ENCODE measurements at places on chromosomes 7 and 10. TPM values are rescaled to one million over a fixed set of nuclear protein-coding genes. Genes with fewer than 3 reads are reported as not detected.
A peak's percentile ranks its signal among the peaks of the same experiment; 100 is the strongest.

Gene GALNT17
- 7.3 TPM for polyA plus RNA-seq

Gene NPC1L1
- 25.3 TPM for polyA plus RNA-seq

Gene MMP21
- polyA plus RNA-seq = 0.22 TPM

Gene CCDC146
- polyA plus RNA-seq = 2.4 TPM

Gene NEURL1
- 4.2 TPM for polyA plus RNA-seq

Gene GAD2
- polyA plus RNA-seq = not detected

Gene TAS2R4
- polyA plus RNA-seq = not detected

Gene GRM8
- 0.62 TPM for polyA plus RNA-seq

Gene PPP1R17
- polyA plus RNA-seq = not detected

GRCh38 chr10:53406532-53406931 is 633.9 kb upstream of the MBL2 start:
- no peaks in the 10 kb centered on the region for H3K27me3 ChIP-seq
- no peak for DNase-seq
- no peak overlapping the region for H3K4me3 ChIP-seq
- no peaks in the 10 kb centered on the region for H3K4me1 ChIP-seq
- H3K27ac ChIP-seq = no peak overlapping the region

GRCh38 chr10:17126327-17126726 is 3.3 kb downstream of the CUBN start:
- no peaks in the 10 kb centered on the region for H3K36me3 ChIP-seq
- no peak overlapping the region for H3K27ac ChIP-seq
- no peak overlapping the region for H3K4me3 ChIP-seq
- H3K4me1 ChIP-seq = peaks cover 19% of the 10 kb centered on the region
- H3K27me3 ChIP-seq = no peaks in the 10 kb centered on the region

DNA sequence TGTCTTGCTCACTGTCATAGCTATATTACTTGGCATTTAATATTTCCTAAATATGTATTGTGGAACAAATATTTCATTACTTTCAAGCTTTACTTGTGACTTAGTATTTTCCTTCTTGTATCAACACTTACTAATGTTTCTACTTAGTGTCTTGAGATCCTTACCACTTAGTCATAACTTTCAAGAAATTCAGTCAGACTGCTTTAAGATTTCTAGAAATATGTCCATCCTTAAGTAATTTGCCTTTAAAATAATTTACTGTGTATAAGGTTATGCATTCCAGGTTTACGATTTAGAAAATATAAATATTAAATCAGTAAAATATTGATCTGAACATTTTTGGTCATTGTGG is 87.3 kb upstream of the CSTF2T start:
- no peaks in the 10 kb centered on the region for H3K27me3 ChIP-seq
- no peaks in the 10 kb centered on the region for H3K4me1 ChIP-seq
- no peak overlapping the region for H3K27ac ChIP-seq

GRCh38 chr7:11650500-11650899 is 181.5 kb downstream of the THSD7A start:
- no peaks in the 10 kb centered on the region for H3K4me1 ChIP-seq
- H3K4me3 ChIP-seq = no peak overlapping the region
- DNase-seq = no peak
- H3K36me3 ChIP-seq = no peaks in the 10 kb centered on the region
- H3K27me3 ChIP-seq = no peaks in the 10 kb centered on the region
- H3K27ac ChIP-seq = no peak overlapping the region

- no peak overlapping the region for H3K27ac ChIP-seq
- H3K27me3 ChIP-seq = no peaks in the 10 kb centered on the region
- DNase-seq = no peak
- no peaks in the 10 kb centered on the region for H3K4me1 ChIP-seq
These were observed 42.1 kb upstream of the TMEM196 start for GRCh38 chr7:19815546-19815945.

DNA sequence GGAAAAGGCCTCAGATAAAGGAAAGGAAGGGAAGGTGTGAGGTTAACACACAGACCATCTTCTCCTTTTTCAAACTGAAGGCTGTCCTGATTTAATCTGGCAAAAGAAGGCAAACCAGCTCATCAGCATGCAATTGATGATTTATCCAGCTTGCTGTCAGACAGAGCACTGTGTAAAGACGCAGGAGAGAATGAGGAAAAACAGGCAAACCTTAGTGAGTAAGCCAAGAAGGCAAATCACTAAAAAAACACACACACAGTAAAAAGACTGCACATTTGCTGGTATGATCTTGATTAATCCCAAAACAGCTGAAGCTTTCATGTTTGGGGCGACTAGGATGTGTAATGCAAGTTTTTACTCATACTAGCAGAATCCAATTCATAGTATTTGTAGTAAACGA is 65.8 kb upstream of the SKAP2 start:
- H3K4me3 ChIP-seq = no peak overlapping the region
- no peak for DNase-seq
- no peaks in the 10 kb centered on the region for H3K4me1 ChIP-seq
- no peaks in the 10 kb centered on the region for H3K27me3 ChIP-seq

- peaks cover 10% of the 10 kb centered on the region for H3K27me3 ChIP-seq
- no peak overlapping the region for H3K4me3 ChIP-seq
- H3K27ac ChIP-seq = no peak overlapping the region
- no peaks in the 10 kb centered on the region for H3K36me3 ChIP-seq
- peaks cover 4% of the 10 kb centered on the region for H3K4me1 ChIP-seq
These were observed 39.8 kb upstream of the NUB1 start for GRCh38 chr7:151301471-151302462.

- H3K4me3 ChIP-seq = no peak overlapping the region
- no peaks in the 10 kb centered on the region for H3K36me3 ChIP-seq
- no peaks in the 10 kb centered on the region for H3K27me3 ChIP-seq
These were observed 289.5 kb downstream of the KCNMA1 start for GRCh38 chr10:77348082-77348481.

- H3K27me3 ChIP-seq = no peaks in the 10 kb centered on the region
- H3K36me3 ChIP-seq = no peaks in the 10 kb centered on the region
- peaks cover 22% of the 10 kb centered on the region for H3K4me1 ChIP-seq
- DNase-seq = no peak
- no peak overlapping the region for H3K27ac ChIP-seq
These were observed 6.1 kb downstream of the CYP2W1 start for GRCh38 chr7:988963-989529.

DNA sequence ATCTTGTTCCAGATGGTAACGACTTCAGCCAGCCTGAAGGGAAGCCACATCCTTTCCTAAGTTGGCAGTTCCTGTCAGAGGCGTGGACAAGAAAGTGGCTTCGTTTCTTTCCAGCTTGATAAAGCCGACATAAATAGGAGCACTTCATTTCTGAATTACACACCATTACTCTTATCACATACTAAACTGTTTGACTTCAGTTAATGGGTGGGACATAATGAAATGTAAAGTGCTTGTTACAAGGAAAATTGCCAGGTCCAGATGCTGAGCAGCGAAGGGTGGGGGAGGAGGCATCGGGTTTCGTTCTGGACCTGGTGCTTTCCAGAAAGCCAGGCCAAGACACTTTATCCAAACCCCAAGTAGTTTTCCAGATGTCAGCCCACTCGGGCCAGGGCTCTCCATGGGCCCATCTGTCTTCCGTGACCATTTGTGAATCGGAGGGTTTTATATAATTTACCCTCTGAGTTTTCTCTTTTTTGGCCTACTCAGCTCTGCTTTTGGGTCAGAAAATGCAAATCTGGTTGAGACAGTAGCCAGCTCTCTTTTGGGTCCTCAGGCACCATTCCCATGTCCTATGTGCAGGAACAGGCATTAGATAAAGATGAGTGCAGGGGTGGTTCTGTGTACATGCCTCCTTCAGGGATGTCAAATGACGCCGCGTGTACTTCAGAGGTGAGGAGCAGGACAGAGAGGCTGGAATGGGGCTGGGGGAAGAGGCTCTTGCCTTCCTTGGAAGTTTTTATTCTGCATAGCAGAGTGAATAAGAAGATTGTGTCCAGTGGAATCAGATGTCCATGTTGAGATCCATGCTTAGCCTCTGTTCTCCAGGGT is 90.2 kb downstream of the TACC2 start:
- H3K4me1 ChIP-seq = no peaks in the 10 kb centered on the region
- DNase-seq = no peak
- H3K27ac ChIP-seq = peak overlapping the region; percentile 60
- H3K27me3 ChIP-seq = no peaks in the 10 kb centered on the region
- H3K4me3 ChIP-seq = no peak overlapping the region
- H3K36me3 ChIP-seq = no peaks in the 10 kb centered on the region

DNA sequence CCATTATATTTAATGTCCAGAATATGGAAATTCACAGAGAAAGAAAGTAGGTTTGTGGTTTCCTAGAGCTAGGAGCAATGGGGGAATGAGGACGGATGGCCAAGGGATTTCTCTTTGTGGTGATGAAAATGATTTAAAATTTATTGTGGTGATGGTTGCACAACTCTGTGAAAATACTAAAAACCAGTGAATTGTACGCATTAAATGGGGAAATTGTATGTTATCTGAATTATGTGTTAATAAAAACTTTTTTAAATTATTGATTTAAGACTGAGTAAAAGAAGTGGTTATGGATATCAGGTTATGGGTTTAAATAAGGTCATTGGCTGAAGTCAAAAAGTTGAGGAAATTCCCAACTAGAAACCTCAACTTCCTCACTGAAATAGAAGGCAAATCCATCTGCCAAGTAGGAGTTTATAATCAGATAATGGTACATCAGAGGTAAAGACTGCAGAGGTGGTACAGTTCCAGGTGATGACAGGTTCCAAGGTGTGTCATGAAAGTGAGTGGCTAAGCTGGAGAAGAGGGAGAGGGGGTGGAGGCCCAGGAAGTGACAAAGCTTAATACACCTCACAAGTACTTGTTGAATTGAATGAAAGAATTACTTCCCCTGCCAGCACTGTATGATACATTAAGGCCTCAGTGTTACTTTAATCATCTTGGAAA is 68.9 kb upstream of the CCDC71L start:
- H3K36me3 ChIP-seq = no peaks in the 10 kb centered on the region
- no peak overlapping the region for H3K4me3 ChIP-seq
- H3K27ac ChIP-seq = no peak overlapping the region
- no peaks in the 10 kb centered on the region for H3K4me1 ChIP-seq
- no peak for DNase-seq

- no peaks in the 10 kb centered on the region for H3K27me3 ChIP-seq
- H3K4me1 ChIP-seq = no peaks in the 10 kb centered on the region
- no peaks in the 10 kb centered on the region for H3K36me3 ChIP-seq
- no peak for DNase-seq
- no peak overlapping the region for H3K27ac ChIP-seq
- no peak overlapping the region for H3K4me3 ChIP-seq
These were observed 113.6 kb upstream of the SEM1 start for GRCh38 chr7:96823274-96823673.

- no peak overlapping the region for H3K27ac ChIP-seq
- DNase-seq = no peak
- no peak overlapping the region for H3K4me3 ChIP-seq
- peaks cover 13% of the 10 kb centered on the region for H3K4me1 ChIP-seq
- H3K27me3 ChIP-seq = no peaks in the 10 kb centered on the region
- no peaks in the 10 kb centered on the region for H3K36me3 ChIP-seq
These were observed 238.4 kb downstream of the ARHGAP21 start for GRCh38 chr10:24485304-24485703.
